Kasumi-1 (cell line): ENCODE measurements at places on chromosomes 1 and 21.

DNA sequence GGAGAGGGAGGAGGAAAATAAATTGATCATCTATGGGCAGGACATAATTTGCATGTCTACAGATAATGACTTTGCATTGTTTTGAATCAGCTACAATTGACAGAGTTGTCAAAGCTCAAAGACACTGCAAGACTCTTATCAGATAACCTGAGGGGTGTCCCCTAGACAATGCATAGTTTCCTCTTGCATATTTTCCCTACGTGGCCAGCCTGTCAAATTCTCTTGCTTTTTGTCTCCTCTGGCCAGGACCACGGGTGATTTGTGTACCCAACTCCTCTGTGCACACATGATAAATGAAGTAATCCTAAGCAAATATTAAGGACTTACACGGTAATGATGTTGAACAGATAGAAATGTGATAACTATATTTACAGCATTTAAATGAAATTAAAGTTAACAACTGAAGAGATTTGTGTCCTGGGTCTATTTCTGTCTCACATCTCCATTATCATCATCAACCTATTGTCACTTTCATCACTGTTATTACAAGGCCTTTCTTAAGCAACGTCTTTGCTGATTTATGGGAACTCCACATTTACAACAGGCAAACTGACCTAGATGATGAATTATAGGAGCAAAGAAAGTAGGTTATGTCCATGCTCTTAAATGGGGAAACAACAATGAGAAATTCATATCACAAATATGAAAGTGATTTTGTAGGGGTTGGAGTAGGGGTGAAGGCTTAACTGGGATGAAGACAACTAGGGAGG lies 18.8 kb downstream of the BATF3 start:
- no peak for DNase-seq

GRCh38 chr1:46425726-46426125 lies 31.6 kb downstream of the FAAH start:
- no peak for DNase-seq

DNA sequence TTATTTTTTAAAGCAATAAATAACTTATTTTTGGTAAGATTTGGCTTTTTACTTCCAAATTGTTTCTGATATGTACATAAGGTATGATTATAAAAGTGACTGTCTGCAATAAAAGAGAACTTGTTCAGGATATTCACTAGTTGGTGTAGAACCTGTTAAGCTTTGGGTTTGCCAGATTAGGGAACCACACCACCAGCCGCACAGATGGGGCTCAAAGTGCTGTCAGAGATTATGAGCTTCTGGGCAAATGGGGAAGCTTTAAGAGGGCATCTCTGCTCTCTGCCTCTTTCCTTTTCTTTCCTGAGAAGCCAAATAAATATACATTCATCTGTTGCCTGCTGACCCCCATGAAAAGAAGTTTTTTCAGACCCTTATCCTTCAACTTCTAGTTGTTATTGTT lies 25.4 kb downstream of the IVNS1ABP start:
- DNase-seq = peak; percentile 34

DNA sequence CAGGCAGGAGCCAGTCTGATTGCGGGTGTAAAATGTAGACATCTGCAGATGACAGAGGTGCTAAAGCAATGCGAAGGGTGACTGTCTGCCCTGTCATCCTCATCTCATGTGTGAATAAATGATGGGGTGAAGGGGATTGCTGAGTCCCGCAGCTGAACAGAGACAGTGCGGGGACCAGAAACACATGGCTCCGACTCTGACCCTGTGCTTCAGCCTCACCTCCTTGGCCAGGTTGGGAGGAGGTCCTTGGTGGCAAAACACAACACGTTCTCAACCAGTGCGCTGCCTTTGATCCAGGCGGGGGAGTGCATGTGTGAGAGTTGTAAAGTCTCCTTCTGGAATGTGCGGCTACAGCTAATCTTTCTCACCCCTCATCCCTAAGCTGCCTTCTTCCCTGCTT lies 32.0 kb upstream of the TTC22 start:
- DNase-seq = no peak

DNA sequence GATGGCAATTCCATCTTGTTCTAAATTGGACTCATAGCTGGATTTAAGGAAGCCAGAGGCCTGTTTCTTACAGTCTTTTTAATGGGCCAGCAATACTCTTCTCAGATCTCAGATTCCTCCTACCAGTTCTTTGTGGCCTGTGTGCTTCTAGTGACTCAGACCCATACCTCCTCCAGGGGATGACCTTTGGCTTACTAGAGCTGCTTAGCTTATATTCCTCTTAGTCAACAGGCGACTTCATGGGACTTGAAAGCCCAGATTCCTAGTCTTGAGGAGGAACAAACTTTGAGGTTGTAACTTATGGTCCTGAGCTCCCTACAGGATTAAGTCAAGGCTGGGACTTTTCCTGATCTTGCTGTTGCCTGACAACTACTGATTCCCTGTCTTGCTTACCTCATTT lies 12.4 kb upstream of the PAPPA2 start:
- no peak for DNase-seq

DNA sequence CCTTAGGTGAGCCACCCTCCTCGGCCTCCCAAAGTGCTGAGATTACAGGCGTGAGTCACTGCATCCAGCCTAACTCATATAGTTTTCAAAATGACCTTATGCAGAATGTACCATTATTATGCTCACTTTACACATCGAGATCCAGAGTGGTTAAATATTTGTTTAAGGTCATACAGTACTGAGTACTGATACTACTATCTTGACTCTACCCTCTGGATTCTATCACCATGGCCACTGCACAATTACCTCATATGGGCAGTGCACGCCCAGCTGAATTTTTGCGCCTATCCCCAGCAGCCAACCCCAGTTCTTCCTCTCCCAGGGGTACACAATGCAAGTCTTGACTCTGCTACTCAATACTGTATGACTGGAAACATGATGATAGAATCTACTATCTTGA lies 56.7 kb downstream of the EDARADD start:
- DNase-seq = no peak

- no peak for DNase-seq
Measured at GRCh38 chr1:117970252-117970651, 40.7 kb downstream of the WDR3 start.

GRCh38 chr1:154831462-154831861 lies 38.6 kb downstream of the KCNN3 start:
- no peak for DNase-seq

DNA sequence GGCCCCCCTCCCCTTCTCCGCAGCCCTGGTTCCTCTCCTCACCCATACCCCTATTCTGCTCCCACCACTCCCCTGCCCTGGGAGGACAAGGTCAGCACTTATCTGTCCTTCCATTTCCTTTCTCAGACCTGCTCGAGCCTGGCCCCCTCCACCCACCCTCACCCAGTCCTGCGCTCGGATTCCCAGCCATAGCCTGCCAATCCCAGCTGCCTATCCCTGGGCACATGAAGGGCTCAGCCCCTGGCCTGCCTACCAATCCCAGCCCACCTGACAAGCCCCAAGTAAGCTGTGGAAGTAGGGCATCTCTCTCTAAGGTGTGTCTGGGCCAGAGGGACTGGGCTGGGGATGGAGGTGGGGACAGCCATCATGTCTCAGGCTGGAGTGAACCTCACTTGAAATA lies 5.4 kb downstream of the BLACAT1 start:
- no peak for DNase-seq

GRCh38 chr1:6419397-6419803 lies 319 bp downstream of the HES2 start:
- no peak for DNase-seq

- DNase-seq = no peak
Measured at GRCh38 chr1:41568204-41568603, 83.7 kb upstream of the EDN2 start.

GRCh38 chr1:119141020-119141424 lies 569 bp upstream of the WARS2 start:
- DNase-seq = no peak

GRCh38 chr1:26028490-26028980 lies 7.0 kb downstream of the EXTL1 start:
- DNase-seq = peak; percentile 5
